ENCODE measurements at places on chromosomes 1 and 21.

GRCh38 chr1:235101558-235102258 lies 26.9 kb downstream of the TOMM20 start:
- DNase-seq = no peak

DNA sequence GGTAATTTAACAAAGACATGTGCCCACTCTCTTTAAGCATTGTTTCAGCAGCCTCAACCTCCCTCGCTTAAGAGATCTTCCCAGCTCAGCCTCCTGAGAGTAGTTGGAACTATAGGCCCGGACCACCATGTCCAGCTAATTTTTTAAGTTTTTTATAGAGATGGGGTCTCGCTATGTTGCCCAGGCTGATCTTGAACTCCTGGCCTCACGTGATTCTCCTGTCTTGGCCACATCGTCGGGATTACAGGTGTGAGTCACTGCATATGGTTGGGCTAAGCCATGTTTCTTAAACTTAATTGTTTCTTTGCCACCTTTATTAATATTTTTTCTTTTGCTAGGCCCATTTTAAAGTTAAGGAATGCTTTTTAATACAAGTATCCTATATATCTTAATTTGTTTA lies 18.6 kb upstream of the AGPAT3 start:
- no peak for DNase-seq

GRCh38 chr1:61386770-61387169 lies 304.4 kb downstream of the NFIA start:
- DNase-seq = no peak

DNA sequence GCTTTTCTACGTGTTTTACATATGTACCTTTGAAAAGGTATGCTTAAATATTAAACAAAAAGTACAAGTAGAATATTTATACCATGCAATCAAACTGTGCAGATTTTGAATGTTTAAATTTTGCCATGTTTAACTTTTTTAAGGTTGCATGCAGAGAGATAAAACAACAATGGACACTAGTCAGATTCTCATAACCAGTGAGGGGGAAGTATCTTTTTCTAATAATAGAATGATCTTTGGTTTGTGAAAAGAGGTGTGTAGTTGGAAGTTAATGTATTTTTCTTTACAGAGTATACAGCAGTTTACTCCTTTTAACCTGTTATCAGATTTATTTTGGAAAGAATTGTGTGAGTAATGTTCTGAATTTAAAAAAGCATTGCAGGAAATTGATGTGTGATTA lies 27.1 kb downstream of the POU2F1 start:
- no peak for DNase-seq

DNA sequence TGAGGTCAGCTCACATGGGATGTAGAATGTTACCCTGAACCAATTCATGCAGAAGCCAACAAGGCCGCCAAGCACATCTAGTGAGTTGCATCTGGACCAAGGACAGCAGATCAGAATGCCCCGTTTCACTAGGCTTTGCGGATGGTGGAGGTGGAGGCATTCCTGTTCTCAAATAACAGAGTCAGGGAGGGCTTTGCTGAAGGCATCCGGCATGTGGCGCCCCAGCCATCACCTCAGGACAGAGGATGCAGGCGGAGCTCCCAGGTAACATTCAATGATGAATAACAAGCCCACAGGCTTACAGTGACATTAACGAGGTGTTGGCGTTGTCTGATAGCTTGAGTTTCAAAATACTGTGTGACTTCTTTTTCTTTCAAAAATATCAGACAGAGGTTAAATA lies 476.2 kb downstream of the CAMTA1 start:
- no peak for DNase-seq

- no peak for DNase-seq
Measured at GRCh38 chr1:54375298-54375697, 30.9 kb downstream of the SSBP3 start.

- no peak for DNase-seq
Measured at GRCh38 chr1:235342471-235342870, 14.1 kb downstream of the GGPS1 start.

DNA sequence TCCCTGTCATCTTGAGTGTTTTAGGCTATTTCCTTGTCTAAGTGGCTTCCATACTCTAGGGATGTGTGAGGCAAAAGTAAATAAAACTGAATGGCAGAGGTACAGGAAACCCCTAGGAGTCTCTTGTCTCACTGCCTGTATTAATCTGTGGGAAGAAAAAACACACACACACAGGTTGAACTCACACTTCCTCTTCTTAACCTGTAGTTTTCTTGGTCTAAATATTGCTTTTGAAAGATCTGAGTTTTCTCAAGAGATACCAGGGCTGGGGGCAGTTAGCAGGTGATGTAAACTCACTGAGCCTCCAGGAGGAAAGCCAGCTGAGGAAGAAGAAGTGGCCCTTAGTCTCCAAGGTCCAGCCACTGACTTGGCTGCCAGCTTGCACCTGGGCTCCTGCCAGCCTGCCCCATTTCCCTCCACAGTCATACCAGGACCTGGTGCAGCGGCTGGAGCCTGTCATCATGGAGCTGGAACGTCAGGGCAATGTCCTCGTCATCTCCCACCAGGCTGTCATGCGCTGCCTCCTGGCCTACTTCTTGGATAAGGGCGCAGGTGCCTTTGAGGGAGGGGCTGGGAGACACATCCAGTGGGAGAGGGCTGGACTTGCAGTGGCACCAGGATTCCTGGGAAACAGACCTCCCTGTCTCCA lies 16.9 kb downstream of the PFKFB2 start:
- DNase-seq = no peak

GRCh38 chr1:213264531-213264930 lies 213.5 kb downstream of the RPS6KC1 start:
- no peak for DNase-seq

DNA sequence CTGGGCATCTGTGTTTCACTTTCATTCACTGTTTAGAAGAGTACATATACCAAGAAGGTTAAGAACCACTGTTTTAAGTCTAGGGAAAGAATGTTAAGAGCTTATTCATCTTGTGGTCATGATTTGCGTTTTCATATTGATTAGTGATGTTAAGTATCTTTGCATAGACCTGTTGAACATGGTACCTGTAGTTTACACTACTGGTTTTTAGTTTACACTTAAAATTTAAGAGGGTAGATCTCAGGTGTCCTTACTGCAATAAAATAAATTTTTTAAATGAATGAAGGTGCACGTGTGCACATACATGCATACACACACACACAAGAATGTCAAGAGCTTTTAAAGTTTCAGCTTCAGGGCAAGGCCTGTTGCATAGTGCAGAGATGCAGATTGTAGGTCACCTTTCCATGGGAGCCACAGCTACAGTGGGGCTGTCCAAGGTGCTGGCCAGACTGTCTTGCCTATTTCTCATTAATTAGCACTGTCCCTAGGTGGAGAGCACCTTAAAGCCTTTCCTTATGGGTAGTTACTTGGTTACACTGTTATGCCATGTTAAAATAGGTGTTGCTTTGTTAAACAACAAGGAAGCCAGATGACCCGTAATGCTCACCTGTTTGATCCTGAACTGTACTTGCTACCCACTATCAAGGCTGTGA lies 543.0 kb upstream of the DAB1 start:
- DNase-seq = no peak

GRCh38 chr1:20428841-20429240 lies 57.2 kb downstream of the CAMK2N1 start:
- DNase-seq = no peak

Measured in stimulated activated CD8-positive, alpha-beta memory T cell treated with anti-CD3 and anti-CD28 coated beads, Interleukin-7, amount 100 ng/mL, for 48 hours (primary cell).